MG63 (cell line): ENCODE measurements at places on chromosomes 6 and 20.

GRCh38 chr6:27684264-27685211 lies 211.6 kb upstream of the ZNF184 start:
- peak; percentile 92 for DNase-seq

DNA sequence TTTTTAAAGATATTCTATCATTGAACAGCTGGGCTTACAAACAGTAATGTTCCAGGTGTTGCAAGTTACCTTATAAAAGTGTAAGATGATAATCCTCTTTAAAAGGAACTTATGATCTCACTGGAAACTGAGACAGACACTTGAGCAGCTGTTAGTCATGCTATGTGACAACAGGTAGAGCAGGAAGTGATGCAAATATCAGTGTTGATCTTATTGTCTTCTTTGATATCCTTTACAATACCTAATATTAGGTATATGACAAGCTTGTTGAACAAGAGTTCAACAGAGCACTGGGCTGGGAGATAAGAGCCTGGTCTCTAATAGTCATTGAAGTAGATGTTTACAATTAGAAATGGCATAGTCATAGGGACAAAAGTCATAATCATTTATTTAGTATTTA lies 150.0 kb downstream of the UBE3D start:
- DNase-seq = no peak

DNA sequence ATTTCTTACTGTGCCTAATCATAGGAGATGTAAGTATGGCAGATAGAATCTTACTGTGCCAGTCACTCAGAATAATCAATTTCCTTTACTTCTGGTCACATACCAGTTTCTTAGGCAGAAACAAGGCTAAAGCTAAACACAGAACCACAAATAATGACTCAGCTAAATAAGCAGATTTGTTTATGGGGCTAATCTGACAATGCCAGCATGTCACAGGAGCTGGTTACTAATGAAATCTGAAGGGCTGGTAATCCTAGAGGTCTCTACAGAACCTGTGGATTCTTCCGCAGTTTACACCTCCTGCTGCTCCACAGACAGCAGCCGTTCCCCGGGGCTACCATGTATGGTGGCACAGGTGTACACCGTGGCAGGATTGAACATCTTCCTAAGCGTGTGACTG lies 80.8 kb downstream of the LYRM4 start:
- no peak for DNase-seq

DNA sequence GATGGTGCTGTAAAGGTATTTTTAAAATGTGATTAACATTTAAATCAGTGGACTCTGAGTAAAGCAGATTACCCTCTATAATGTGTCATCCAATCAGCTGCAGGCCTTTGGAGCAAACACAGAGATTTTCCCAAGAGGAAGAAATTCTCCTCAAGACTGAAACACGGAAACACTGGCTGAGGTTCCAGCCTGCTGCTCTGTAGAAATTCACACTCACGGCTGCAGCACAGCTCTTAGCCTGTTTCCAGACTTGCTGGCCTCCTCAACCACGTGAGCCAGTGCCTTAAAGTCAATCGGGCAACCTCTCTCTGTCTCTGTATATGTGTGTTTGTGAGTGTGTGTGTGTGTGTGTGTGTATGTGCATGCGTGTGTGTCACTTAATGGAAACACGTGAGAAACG lies 41.1 kb downstream of the PDE10A start:
- no peak for DNase-seq

GRCh38 chr6:12969966-12970365 lies 253.4 kb downstream of the PHACTR1 start:
- no peak for DNase-seq

DNA sequence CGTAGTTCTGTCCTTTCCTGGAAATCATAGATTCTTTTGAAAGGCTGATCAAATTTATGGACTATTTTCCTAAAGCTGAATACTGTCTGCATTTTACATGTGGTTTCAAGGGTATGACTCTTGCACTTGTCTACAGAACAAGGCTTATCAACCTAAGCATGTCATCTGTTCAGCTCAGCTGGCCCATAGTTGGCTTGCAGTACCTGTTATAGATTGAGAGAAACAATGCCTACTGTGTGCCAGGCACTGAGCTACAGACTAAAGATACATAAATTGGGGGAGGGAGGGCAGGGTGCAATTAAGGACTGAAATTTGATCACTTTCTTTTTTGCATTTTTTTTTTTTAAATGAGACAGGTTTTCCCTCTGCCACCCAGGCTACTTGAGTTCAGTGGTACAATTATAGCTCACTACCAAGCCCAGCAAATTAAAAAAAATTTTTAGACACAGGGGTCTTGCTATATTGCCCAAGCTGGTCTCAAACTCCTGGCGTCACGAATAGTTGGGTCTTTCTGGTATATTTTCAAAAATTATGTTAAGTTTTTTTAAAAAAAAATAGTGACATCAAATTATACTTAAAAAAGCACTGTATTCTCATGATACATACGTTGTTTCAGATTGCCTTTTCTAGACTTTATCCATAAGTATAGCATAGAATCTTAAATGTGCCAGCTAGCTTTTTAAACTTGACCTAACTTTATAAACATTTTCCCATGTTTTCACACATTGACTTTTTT lies 52.2 kb downstream of the RREB1 start:
- DNase-seq = no peak

DNA sequence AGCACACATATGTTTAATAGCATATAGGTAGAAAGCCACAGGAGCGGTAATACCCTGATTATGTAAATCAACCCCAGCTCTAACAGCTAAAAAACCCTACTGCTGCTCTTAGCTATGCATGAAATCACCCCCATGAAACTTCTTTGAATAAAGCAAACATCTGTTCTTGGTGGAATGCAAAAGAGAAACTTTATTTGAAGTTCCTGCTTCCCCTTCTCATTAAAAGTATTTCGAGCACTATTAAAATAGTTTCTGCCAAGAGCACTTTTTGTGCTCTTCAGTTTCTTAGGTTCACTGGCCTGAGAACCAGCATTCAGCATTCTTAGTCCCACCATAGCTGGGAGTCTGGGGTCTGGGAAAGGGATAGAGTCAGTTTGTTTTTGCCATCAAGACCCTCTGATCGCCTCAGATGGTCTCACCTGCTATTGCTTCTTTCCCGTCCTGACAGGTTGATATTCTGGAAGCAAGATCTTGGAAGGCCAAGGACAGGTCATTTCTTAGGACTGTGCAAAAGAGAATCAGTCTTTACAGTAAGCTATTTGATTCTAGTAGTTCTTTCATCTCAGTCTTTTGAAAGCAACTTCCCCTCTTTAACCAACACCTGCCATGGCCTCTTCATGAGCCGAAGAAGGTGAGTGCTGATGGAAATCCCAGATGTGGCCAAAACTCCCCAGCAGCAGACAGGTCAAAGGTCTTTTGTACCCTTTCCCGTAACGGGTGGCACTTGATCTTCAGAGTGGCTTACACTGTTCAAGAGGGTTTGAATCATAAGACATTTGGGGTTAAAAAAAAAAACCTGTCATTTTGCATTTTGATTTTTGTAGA lies 76.5 kb upstream of the TMEM170B start:
- DNase-seq = no peak

GRCh38 chr6:110636781-110637180 lies 160.4 kb upstream of the SLC22A16 start:
- no peak for DNase-seq

GRCh38 chr20:43513372-43513930 lies 6.0 kb downstream of the L3MBTL1 start:
- no peak for DNase-seq

GRCh38 chr6:20370393-20370792 lies 31.3 kb upstream of the E2F3 start:
- DNase-seq = peak; percentile 12

- DNase-seq = no peak
These were observed 270.6 kb downstream of the PRL start for GRCh38 chr6:22026164-22026678.

- no peak for DNase-seq
These were observed 41.1 kb upstream of the SPACA1 start for GRCh38 chr6:88006557-88006956.

- no peak for DNase-seq
These were observed 85.5 kb upstream of the HS3ST5 start for GRCh38 chr6:114428341-114428740.

DNA sequence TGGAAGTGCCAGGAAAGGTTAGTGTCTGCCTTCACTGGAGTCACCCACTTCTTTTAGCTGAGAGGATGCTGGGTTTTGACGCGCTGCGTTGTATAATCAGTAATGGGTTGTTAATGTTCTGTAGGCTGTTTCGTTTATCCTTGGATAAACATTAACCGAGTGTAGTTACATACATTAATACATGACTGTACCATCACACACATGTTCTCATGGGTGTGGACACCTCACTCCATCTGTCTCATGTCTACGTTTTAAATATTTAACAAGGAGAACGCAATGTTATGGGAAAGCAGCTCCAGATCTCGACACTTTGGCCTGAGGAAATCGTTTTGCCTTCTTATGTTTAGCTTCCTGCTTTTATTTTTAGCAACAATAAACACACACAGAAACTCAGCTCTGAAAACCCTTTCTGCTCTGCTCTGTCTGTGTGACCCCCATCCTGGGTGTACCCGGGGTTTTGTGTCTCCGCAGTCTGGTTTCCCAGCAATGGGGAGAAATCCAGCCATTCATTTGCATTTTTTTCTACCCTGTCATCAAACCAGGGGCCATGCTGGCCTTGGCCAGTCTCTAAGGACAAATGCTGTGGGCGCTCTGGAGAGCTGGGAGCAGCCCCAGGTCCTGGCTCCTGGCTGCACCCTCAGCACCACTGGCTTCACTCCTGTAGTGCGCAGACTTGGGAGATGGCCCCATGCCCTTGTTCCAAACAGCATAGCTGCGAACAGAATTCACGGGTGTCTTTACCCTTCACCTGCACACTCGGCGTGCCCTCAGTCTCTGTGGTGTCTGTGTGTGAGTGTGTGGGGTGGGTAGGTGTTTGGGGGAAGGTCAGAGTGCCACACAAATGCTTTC lies 110.8 kb downstream of the ERMARD start:
- no peak for DNase-seq

DNA sequence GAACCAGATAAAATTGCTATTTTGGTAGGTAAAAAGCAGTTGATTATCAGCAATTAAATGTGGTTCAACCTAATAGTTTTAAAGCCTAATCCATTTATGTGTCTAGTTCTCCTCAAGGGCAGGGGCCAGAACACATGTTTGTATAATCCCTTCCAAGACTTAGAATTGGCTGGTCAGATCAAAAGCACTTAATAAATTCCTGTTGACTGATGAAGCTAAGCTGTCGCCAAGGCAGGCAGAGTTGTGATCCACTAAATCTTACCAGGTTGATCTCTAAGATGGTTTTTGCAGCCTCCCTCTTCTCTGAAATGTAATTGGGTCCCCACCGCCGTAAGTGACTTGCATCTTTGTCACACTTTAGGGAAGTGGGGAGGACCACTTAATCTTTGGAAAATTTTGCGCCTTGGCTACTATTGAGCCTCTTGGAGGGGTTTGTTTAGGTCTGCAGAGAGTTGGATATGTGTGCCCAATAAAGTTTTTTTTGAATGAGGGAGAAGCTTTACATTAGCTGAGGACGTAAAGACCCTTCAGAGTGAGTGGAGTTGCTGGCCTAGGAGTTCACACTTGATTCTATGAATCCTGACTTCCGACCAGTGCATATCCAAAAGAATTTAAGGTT lies 65.9 kb downstream of the PHF20 start:
- DNase-seq = peak; percentile 59

GRCh38 chr6:149060300-149060984 lies 257.1 kb upstream of the TAB2 start:
- DNase-seq = no peak

- no peak for DNase-seq
These were observed 46.7 kb downstream of the SRC start for GRCh38 chr20:37392441-37393195.

GRCh38 chr20:5797843-5798462 lies 47.8 kb downstream of the SHLD1 start:
- no peak for DNase-seq

GRCh38 chr6:28161410-28162079 lies 19.9 kb downstream of the ZKSCAN8 start:
- DNase-seq = peak; percentile 70

GRCh38 chr20:44618318-44618731 lies 33.2 kb downstream of the ADA start:
- no peak for DNase-seq

GRCh38 chr6:134784336-134784735 lies 165.6 kb downstream of the ALDH8A1 start:
- no peak for DNase-seq

GRCh38 chr6:98044151-98044561 lies 761.1 kb upstream of the MMS22L start:
- no peak for DNase-seq

DNA sequence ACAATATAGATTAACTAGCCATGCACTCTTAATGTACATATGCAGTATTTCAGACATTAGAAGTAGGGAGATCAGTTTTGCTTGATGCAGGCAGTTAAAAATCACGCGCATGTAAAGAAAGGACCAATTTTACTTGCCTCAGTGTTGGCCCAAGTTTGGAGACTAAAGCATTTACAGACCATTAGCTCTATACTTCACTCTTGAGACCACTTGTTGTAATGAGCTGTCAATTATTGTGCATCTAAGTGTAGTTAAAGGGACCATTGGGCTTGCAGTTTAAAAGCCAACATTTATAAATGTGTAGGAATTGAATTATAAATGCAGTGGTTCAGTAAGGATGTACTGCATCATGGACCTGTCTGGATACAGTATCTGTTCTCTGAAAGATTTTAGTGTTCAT lies 53.7 kb downstream of the PLCB4 start:
- DNase-seq = no peak

- DNase-seq = no peak
These were observed 53.2 kb downstream of the RAMACL start for GRCh38 chr6:166533205-166533824.

DNA sequence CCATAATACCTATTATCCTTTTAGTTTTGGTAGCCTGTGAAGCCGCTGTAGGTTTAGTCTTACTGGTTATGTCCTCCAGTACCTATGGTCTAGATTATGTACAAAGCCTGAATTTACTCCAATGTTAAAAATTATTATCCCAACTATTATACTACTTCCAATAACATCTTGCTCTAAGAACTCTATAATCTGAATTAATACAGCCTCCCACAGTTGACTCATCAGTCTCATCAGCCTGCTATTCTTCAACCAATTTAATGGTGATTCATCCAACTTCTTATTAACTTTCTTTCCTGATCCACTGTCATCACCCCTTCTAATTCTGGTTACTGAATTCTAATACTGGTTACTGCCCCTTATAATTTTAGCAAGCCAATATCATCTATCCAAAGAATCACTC lies 370.3 kb upstream of the OPRM1 start:
- no peak for DNase-seq

- DNase-seq = peak; percentile 7
These were observed 690 bp downstream of the IFNGR1 start for GRCh38 chr6:137218473-137218916.

DNA sequence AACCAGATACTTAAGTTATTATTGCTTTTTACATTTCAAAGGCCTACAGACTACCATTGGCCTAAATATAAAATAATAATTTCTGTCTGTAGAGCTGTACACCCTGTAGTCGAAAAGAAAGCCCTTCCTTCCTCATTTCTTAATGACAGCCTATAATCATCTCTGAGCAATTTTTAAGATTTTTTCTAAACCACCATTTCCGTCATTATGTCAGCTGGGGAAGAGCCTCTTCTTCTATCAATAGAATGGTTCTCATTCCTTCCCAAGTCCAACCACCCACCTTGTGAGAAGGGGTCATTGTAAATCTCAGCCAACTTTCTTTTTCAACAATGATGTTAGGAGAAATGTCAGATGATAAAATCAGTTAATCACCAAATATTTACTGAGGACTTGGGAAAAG lies 91.8 kb downstream of the PLEKHG1 start:
- no peak for DNase-seq

GRCh38 chr20:43919686-43920403 lies 5.2 kb downstream of the TOX2 start:
- DNase-seq = peak; percentile 26

GRCh38 chr6:151211075-151211474 lies 28.7 kb upstream of the AKAP12 start:
- DNase-seq = no peak

- DNase-seq = peak; percentile 76
These were observed 8.5 kb downstream of the TPD52L2 start for GRCh38 chr20:63873477-63873971.
